ENCODE measurements at places on chromosomes 5 and 9.

- no peak for DNase-seq
Observed at GRCh38 chr9:36742264-36742663, 169.6 kb downstream of the MELK start.

DNA sequence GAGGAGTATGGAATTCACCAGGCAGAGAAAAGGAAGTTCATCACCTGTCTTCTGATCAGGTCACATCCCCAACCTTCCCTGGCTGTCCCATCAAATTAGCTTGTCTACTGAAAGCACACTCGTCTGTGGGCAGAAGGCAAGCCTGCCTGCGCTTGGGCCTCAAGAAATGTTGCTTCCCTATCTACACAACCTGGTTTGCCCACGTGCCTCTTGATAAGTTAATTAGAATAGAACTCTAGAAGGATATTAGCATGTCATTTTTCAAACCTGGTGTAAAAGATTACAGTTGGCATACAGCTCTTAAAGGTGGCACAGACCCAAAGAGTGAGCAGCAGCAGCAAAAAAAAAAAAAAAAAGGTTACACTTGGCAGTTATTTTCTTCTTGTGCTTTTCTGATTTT, 5.1 kb downstream of the TTC23L start:
- DNase-seq, result no peak

- DNase-seq, result no peak
Observed at GRCh38 chr5:142360051-142360498, 35.3 kb upstream of the SPRY4 start.

- DNase-seq, result no peak
Observed at GRCh38 chr5:76789991-76790581, 28.7 kb upstream of the F2RL1 start.

DNA sequence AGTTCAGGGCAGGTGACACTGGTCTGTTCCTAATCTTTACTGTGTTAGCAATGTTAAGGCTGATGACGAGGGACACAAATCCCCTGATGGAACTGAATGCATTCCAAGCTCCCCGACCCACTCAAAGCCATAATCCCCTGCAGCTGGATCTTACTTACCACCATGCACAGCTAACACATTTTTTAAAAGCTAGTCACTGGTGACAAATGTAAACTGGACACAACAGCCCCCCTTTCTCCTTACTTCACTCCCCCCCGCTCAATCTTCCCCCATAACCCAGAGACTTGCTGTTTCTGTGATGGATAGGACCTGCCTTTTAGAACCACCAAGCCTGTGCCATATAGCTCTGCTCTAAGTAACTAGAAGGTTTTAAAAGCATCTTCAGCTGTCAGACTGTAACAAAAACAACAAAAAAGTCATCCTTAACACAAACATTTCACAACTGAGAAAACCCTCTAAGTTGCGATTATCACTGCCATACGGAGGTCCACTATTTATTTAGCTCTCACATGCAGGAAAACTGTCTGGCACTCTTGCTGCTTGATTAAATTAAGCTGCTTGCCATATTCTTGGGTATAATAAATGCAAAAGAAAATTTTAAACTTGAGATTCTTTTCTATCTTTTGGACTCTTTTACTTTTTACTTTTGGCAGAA, 44.4 kb downstream of the BNC2 start:
- DNase-seq, result no peak

DNA sequence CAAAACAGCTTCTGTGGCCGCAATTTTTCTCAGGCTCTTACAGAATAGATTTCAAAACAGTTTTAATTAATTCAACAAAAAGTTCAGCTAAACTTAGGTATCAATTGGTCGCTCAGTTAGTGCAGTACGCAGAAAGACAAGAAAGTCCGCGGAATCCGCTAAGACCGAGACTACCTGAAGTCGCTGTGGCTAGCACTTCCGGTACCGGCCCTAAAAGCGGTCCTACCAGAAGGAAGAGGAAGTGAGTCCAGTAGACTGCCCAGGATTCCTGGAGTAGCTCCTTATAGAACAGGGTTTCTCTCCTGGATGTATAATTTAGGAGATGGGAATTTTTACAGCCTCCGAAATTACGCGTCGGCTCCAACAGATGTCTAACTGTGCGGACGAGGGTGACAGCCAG, 16.6 kb upstream of the PCDHB2 start:
- no peak for DNase-seq

GRCh38 chr5:138895918-138896317, 20.8 kb upstream of the LRRTM2 start:
- DNase-seq, result no peak

GRCh38 chr5:165004175-165004574, 1498.8 kb downstream of the MAT2B start:
- DNase-seq, result no peak

DNA sequence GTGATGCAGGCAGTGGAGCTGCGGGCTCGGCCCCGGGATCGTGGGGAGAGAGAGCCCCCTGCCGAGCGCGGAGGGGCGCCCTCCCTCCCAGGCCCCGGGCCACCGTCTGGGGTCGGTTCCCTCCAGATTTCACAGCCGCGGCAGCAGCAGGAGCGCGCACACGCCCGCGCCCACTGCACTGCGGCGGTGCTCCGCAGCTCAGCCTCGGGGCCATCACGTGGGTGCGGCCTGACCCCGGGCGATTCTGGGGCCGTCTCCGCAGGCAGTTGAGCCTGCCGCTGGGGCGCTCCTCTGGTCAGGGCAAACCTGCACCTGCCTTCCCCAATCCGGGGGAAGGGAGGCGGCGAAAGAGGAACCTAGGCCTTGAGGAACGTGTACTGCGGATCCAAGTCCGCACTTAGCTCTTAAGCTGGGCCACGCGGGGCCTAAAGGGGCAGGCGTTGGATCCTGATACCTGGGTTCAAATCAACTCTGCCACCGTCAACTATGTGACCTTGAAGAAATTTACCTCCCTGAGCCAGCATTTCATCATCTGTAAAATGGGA, 9.4 kb upstream of the DELE1 start:
- DNase-seq, result no peak

DNA sequence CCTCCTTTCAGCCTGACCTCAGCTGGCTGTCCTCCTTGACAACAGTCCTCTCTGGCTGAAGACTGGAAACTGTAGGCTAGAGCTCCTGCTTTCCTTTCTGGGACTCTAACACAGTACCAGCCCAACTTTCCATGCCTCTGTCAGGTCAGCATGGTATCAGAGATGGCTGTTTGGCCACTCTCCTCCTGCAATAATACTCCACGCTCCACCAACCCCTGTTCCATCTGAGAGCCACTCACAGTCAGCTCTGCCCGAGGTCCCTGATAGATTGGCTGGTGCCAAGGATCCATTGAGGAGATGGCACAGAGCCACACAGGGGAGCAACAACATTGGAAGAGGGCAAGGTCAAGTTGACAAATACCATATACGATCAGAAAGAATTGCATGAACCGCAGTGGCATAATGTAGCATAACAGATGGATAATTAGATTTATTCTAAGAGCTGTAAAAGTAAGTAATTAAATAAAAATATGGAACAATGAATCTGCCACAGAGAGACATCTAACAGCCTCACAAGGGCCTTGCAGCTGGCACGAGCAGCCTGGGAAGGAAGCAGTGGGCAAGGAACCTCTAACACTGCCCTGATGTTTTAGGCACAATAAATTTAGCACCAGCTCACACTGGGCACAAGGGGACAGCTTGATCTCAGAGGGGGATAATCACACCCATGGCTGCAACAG, 94.3 kb upstream of the LRRTM2 start:
- no peak for DNase-seq

DNA sequence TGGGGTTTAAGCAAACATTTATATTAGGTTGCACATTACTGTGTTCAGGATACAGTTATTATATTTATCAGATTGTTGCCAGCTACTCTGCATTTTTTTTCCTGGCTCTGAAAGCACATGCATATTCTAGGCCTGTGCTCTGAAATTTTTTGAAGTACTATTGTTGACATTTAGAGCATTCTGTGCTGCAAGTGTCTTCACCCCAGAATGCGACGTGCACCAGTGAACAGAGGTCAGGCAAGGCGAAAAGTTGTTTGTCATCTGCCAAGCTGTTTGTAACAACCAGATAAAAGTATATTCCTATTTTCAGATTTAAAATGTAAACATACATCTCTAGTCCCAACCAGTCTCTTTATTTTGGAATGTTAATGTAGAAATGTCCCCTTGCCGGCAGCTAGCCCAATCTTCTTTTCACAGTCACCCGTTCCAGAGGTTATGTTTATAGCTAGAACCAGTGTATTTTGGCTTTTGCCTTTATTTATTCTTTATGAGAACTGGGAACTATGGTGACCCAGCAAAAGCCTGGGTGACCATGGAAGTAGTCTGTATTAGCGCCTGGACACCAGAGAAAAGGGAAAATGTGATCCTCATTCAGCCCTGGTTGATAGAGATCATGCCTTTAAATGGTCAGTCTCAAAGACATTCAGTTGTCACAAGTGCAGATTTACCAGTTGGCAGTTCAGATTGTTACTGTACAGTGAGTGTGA, 84.6 kb downstream of the NDUFAF2 start:
- DNase-seq, result no peak

GRCh38 chr5:3320317-3320875, 275.2 kb upstream of the IRX1 start:
- DNase-seq, result no peak
